Thyroid gland (tissue), 4 donors: ENCODE measurements at places on chromosomes 7 and 10. TPM values are rescaled to one million over a fixed set of nuclear protein-coding genes. Genes with fewer than 3 reads are reported as not detected.

GRCh38 chr7:37421861-37422500, 26.7 kb downstream of the ELMO1 start:
- DNase-seq = no peak

- no peak for DNase-seq
These were observed 10.7 kb downstream of the BRAT1 start for GRCh38 chr7:2544541-2545188.

DNA sequence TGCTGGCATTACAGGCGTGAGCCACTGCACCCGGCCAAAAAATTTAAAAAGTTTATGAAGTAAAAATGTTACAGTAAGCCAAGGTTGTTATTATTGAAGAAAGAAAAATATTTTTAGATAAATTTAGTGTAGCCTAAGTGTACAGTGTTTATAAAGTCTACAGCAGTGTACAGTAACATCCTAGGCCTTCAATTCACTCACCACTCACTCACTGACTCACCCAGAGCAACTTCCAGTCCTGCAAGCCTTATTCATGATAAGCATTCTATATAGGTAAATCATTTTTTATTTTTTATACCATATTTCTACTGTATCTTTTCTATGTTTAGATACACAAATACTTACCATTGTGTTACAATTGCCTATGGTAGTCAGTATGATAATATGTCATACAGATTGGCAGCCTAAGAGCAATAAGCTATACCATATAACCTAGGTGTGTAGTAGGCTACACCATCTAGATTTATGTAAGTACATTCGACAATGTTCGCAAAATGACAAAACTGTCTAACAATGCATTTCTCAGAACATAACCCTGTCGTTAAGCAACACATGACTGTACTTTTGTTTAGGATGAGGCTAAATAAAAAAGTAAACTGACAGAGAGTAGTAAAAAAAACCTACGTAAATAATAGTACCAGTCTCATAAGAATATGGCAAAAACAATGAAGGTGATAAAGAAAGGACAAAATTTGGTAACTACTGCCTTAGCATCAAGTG, 77.8 kb upstream of the FAM133B start:
- no peak for DNase-seq

GRCh38 chr10:129785536-129785981, 178.5 kb downstream of the EBF3 start:
- no peak for DNase-seq

- no peak for DNase-seq
These were observed 300.6 kb downstream of the PLXNA4 start for GRCh38 chr7:132275416-132276233.

DNA sequence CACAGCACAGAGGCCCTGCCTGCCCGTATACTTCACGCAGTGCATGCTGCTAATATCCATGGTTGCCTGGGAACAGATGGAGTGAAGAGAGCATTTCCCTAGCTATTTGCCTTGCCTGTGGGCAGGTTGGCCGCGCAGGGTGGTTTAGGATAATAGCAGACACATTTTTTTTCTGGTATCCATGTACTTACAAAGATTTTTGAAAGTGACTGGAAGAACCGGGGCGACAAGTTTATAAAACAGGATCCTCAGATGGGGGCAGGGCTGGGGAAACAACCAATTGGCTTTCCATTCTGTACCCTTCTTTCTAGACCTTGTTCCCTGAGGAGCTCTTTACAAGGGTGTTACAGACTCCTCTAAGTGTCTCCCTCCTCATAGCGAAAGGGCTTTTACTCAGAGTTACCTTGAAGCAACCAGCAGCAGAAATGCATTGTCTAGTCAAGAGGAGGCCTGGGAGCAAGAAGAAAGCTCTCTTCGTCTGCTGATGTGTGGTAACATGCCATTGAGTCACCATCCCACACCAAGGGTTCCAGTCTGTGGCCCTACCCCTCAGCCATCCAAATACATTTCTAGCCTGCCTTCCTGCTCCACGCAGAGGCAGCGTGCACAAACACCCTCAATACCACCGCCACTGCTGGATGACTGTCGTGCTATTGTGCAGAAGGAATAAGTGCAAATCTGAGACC, 31.5 kb downstream of the MTURN start:
- DNase-seq = peak; percentile 80

GRCh38 chr10:72561745-72562166, 64.1 kb downstream of the MICU1 start:
- no peak for DNase-seq

Gene EDRF1
- 23.2 TPM for total RNA-seq

Gene FAM25C
- not detected for total RNA-seq

Gene RAB11FIP2
- 52.9 TPM for total RNA-seq
